ENCODE measurements at places on chromosomes 4 and X.

GRCh38 chr4:152697284-152698088 is 17.7 kb upstream of the TMEM154 start:
- DNase-seq, result no peak

- peak; percentile 95 for DNase-seq
Observed at GRCh38 chr4:155376387-155377268, at the start of gene MAP9. Gene MAP9, minus strand, starts transcription at chr4:155376965. Its CDS starts 1,115 bp downstream, at chr4:155375850.

- no peak for DNase-seq
Observed at GRCh38 chrX:40127052-40127451, 29.3 kb upstream of the BCOR start.

- DNase-seq, result no peak
Observed at GRCh38 chr4:158807691-158808090, 38.9 kb downstream of the FNIP2 start.

- DNase-seq, result peak; percentile 91
Observed at GRCh38 chr4:139609647-139610046, 53.6 kb upstream of the SETD7 start.

- DNase-seq, result peak; percentile 89
Observed at GRCh38 chr4:74223801-74224200, 65.9 kb downstream of the MTHFD2L start.

GRCh38 chr4:94307231-94307871 is 35.3 kb downstream of the HPGDS start:
- DNase-seq, result no peak

- DNase-seq, result no peak
Observed at GRCh38 chrX:117808426-117808825, 308.2 kb downstream of the KLHL13 start.

DNA sequence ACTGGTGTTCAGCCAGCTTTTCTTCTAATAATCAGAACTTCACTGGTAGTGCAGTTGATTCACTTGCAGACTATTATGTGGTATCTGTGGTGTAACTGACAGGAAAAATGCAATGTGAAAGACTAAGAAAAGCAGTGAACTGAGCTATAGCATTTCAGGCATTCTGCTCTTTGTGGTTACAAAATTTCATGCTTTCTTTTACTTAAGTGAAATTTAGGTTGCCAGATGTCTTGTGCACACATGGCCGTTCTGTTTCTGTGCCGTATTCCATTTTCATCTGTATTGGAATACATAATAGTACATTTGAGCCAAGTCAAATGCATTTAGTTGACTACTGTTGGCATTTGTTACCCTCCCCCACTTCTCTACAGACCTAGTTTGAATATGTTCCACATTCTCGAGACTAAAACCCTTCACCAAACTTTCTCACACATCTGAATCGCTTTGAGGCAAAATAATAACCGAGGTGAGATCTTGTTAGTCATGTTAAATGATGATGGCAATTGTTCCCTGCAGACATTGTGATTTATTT is 8.2 kb downstream of the RTL3 start:
- DNase-seq, result peak; percentile 66

DNA sequence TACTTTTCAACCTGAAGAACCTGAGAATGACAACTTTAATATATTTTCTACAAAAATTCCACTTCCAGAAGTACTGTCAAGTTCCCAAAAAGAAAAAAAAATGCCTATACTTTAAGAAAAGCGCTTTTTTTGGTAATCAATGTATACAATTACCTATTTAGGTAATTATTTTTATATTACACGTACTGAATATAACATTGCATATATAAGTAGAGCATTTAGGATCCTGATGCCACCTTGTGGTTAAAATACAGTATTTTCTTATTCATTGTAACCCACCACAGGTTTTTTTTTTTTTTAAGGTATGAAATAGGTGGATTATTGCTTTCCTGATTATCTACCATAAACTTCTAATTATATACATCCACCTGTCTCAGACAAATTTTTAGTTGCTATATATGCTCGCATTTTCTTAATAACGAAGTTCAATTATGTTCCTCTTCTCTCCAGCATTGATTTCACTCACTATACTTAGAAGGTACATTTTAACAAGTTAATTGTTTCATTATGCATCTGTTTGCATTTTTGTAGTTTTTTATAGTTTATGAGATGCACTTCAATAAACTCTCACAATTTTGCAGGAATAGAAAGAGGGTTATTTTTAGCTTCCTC is 5.2 kb downstream of the MAP9 start:
- DNase-seq, result peak; percentile 53

DNA sequence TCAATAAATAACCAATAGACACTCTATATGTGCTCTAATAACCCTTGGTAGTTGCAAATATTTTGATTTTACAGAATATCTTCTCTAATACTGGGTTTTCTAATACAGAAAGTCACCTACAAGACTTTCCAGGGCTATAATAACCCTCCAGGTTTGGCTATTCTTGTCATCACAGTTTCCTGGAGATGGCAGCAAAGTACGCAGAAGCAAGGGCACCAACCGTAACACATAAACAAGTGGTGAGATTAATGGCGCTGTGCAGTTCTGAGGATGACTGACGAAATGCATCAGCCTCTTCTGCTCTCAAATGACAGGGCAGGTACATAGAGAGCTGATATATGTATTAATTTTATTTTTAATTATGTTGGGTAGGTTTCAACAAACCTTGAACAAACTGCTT is 122.4 kb downstream of the C4orf33 start:
- peak; percentile 31 for DNase-seq

DNA sequence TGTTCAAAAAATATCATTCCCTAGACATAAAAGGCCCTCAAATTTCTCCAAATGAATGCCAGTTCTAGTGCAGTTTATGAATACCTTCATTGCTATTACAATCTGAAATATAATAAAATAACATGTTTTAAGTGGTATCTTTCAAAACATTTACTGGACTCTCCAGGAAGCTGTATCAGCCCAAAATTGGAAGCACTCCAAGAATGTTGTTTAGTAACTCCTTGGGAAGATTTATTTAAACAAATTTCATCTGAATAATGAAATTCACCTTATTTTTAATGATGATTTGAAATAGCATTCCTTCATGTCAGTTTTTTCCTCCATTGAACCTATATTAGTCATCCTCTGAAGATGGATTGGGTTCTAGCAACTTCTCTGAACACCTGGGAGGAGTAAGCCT is 217.2 kb upstream of the PCDH18 start:
- peak; percentile 50 for DNase-seq

- no peak for DNase-seq
Observed at GRCh38 chr4:41427931-41428600, 109.9 kb upstream of the LIMCH1 start.

All from fibroblast of mammary gland (primary cell).